ENCODE measurements at places on chromosomes 7 and 10.

DNA sequence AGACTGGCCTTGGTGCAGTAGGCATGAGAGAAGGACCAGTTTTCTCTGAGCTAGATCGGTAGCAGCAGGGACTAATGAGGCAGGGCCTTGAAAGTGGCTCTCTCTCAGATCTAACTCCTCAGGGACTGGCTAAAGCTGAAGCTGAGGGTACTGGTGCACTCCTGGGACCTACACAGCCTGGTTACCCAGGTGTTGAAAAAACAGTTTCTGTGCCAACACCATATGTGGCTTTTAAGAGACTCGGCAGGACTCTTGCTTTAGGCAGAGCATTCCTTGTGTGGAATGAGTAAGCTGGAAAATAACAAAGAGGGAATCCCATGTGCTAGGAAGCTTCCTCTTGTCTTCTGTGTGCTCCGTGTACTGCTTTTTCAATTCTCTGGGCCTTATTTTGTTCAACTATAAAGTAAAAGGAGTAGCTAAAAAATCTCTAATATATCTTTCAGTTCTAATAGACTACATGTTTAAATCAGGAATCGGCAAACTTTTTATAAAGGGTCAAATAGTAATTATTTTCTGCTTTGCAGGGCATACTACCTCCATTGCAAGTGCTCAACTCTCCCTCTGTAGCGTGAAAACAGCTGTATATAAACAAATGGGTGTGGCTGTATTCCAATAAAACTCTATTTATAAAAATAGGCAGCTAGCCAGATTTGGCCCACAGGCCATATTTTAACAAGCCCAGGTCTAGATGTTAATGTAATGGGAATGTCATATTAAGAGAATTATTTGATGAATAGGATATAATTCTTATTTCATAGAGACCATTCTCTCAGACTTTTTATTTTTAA, 186.1 kb upstream of the KAT6B start:
- DNase-seq = no peak

DNA sequence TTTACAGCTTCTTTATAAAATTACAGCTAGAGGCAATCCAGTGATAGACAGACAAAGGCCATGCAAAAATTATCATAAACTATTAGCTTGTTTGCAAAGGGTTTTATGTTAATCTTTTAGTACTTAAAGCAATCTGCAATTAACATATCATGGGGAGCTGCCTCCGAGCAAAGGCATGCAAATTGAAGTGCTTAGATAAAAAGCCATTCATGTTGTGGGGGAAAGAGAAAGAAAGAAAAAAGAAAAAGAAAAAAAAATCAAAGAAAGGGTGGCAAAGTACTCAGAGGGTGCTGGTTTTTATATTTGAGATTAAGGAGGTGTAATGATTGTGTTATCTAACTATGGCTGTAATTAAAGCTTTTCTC, 799.5 kb downstream of the LRMDA start:
- DNase-seq = no peak

GRCh38 chr7:155258226-155258560, 39.5 kb upstream of the INSIG1 start:
- DNase-seq = no peak

- DNase-seq = no peak
These were observed 232.5 kb downstream of the SH2D4B start for GRCh38 chr10:80770239-80770638.

GRCh38 chr7:39615350-39615975, 7.9 kb upstream of the RALA start:
- no peak for DNase-seq

DNA sequence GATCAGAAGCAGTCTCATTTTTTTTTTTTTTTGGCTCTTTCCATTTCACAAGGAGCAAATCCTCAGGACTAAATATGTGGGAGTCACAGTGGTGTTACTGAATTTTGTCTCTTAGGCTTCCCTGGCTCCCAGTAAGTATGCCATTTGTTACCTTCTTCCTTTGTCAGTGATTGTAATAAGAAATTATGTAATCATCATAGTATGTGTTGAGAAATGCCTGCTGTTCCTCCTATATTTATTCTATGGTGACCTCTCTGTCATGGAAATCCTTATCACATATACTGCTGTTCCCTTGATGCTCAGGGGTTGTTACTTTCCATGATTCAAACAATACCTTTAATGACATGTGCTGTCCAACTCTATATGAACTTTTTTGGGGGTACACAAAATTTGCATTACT, 4.8 kb upstream of the OR9A4 start:
- DNase-seq = no peak

DNA sequence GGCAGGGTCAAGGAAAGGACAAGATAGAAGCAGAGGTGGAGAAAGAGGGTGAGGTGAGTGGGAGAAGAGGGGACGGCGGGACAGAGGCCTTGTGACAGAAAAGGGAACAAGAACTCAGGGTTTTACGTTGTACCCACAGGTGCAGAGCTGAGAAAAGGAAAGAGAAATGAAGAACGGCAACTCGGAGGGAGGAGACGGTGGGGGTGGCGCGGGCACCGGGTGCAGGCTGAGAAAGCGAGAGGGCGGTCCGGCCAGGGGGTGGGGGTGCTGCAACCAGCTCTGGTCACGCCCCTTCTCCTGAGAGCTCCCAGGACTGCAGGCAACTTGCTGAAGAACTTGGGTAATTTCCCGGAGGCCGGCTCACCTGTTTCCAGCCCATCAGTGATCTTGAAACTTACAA, 65.3 kb downstream of the CARD11 start:
- peak; percentile 43 for DNase-seq

GRCh38 chr10:60314069-60314940, 75.4 kb downstream of the ANK3 start:
- no peak for DNase-seq

DNA sequence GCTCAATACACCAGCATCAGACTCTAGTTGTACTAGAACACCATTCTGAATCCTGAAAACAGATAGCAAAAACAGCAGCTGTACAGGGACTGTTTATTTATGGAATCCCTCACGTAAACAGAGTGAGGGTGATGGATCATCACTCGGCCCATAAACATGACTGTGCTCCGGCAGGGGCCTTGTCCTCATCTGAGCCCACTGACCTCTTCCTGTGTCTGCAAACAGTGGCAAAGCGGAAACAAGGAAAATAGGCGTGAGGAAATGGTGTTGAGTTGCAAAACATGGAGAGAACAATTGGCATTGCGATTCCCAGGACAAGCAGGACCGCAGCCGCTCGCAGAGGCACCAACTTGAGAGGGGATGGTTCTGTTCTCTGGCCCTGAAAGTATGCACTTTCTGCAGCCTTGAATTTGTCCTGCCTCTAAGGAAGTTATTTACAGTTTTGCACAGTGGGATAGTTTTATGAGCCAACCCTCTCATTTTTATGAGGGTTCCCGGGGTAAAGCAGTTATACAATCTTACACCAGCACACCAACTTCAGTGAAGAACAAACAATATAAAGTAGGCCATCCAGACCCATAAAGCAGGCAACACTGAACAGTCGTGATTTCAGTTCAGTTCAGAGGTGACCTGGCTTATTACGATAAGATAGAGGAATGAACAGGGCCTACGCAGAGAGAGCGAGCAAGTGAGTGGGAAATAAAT, 248.0 kb upstream of the FZD8 start:
- no peak for DNase-seq

DNA sequence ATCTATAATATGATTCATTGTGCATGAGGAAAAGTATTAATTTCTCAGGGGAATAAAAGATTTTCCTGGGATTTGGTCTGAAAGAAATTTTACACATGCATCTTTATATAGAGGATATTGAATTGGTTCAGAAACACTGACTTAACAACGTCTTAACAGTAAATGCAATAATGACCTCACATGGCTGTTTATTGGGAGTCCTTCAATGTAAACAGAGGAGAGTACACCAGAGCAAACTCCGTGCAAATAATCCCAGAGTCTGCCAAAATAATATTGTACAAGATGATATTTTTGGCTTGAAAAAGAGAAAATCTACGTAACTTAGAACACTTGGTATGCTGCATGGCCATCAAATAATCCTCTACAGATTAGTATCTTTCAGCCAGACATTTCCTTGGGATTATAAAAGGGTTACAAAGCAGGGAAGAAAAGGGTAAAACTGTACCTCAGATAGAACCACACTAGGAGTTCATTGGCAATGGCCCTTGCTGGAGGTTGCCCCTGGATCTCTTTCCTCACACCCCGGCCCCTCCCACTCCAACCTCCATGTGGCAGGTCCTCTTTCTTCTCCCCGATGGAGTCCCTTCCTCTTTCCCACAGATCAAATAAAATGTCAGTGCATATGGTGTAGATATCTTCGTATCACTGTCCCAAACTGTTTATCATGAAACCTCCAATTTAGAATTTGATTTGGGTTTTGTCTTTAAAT, 196.4 kb downstream of the EVX1 start:
- DNase-seq = no peak

All from activated naive CD4-positive, alpha-beta T cell (primary cell).